ENCODE measurements at places on chromosomes 6 and 20.

- no peak for DNase-seq
Measured at GRCh38 chr20:53922901-53923314, 147.5 kb downstream of the BCAS1 start.

- DNase-seq: no peak
Measured at GRCh38 chr6:78810698-78811097, 56.7 kb upstream of the IRAK1BP1 start.

GRCh38 chr6:10861086-10861485 is 20.8 kb downstream of the GCM2 start:
- DNase-seq: no peak

- DNase-seq: no peak
Measured at GRCh38 chr6:154508573-154509375, 1.7 kb downstream of the CNKSR3 start.

DNA sequence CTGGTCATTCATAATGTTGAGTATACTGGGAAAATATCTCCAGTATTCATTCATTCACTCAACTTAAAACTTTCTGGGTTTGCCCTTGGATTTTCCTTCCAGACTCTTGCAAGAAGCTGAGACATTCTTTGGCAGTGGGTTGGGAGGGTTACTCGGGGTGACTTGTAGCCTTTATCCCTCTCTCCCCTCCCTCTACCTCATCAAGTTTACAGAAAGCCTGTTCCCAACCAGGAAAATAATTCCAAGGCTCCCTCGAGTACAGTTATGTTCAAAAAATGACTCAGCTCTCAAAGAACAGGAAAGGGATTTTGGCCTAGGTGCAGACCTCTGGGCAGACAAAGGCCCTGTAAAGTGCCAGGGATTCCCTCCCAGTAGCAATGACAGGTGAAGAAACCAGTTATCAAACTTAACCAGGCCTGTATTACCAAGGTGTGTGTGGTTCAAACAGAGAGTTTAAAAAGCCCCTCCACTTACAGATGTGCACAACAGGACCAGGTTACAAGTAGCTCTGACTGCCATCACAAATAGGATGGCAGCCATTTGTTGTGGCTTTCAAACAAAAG is 22.2 kb downstream of the FKBP1A start:
- no peak for DNase-seq

DNA sequence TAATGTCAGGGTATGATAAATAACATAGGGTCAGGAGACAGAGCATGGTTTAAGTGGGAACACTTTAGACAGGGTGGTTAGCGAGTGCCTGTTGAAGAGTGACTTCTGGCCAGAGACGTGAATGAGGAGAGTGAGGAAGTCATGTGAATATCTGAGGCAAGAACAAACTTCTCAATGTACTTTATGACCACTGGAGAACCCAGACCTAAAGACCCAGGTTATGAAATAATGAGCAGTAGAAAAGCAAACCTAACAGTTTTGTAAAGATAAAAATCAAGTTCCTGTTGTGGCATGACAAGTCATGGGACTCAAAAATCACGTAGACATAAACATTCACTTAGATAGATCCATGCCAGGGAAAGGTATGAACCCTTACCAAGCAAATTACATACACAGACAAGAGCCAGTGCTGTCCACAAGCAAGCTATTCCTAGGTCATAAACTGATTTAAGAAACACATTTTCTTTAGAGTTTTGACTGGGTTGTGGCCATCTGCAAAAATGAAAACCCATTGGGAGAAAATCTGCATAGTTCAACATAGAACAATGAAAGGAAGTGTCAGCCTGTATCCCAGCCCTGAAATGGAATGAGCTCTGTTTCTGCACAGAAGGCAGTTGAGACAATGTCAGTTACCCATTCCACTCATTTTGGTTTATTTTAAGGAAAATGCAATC is 2.2 kb upstream of the MYCT1 start:
- no peak for DNase-seq

- no peak for DNase-seq
Measured at GRCh38 chr6:137759624-137760023, 107.4 kb upstream of the TNFAIP3 start.

DNA sequence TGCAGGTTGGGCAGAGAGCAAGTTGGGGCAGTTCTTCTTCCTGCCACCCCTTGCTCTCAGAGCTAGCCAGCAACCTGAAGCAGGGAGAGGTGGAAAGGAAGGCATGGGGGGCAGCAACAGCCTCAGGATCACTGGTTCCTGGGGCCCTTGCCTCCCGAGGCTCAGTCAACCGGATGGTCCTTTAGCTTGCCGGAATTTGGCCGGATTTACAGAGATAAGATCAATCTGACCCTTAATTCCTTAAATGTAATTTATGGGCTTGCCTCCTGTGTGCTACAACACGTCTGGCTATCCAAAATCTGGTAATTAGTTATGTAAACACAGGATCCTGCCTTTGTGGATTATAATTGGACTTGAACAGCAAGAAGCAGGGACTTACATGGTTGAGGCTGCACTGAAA is 19.5 kb upstream of the TCP11 start:
- no peak for DNase-seq

DNA sequence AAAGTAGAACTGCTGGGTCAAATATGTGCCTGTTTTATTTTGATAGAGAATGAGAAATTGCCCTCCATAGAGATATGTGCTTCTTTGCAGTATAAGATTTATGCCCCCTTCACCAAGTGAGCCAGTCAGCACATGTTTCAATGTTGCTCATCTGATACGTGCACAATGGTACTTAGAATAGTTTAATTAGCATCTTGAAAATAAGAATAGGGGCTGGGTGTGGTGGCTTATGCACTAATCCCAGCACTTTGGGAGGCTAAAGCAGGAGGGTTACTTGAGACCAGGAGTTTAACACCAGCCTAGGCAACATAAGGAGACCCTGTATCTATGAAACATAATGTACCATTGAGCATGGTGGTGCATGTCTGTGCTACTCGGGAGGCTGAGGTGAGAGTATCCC is 20.3 kb upstream of the C20orf204 start:
- no peak for DNase-seq
